ENCODE measurements at places on chromosomes 11 and 22. TPM values are rescaled to one million over a fixed set of nuclear protein-coding genes. Genes with fewer than 3 reads are reported as not detected.

DNA sequence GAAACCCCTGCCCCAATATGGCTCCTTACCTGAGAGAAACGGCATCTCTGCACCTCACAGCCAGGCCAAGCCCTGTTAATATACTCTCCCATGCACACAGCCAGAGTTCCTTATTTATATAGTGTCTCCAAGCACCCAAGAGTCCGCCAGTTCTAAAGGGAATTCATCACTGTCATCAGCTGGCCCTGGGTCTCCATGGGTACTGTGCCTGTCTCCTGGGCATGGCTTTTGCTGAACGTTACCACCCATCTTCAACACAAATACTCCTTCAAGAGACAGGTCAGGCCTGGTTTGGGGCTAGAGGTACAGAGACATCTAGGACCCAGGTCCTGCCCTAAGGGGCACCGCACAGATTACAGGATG lies 1.6 kb upstream of the ATG16L2 start:
- H3K27me3 ChIP-seq: no peaks in the 10 kb centered on the region
- H3K36me3 ChIP-seq: 0 out of 2 replicates have a peak, but pooled peaks cover 7% of the 10 kb centered on the region
- H3K4me1 ChIP-seq: peaks cover 30% of the 10 kb centered on the region
- no peak for DNase-seq
- peak overlapping the region; percentile 86 for H3K4me3 ChIP-seq
- peak overlapping the region; percentile 96 for H3K27ac ChIP-seq

GRCh38 chr11:116658876-116659535 lies 113.8 kb downstream of the BUD13 start:
- H3K36me3 ChIP-seq: no peaks in the 10 kb centered on the region
- H3K4me1 ChIP-seq: no peaks in the 10 kb centered on the region
- H3K27me3 ChIP-seq: peaks cover 16% of the 10 kb centered on the region
- no peak for DNase-seq

- no peak overlapping the region for H3K4me3 ChIP-seq
- no peak overlapping the region for H3K27ac ChIP-seq
- no peaks in the 10 kb centered on the region for H3K27me3 ChIP-seq
- peak; percentile 58 for DNase-seq
- no peaks in the 10 kb centered on the region for H3K36me3 ChIP-seq
- peaks cover 24% of the 10 kb centered on the region for H3K4me1 ChIP-seq
Measured at GRCh38 chr22:45320357-45320976, 10.7 kb downstream of the FAM118A start.

GRCh38 chr11:17898782-17899181 lies 114.1 kb downstream of the SERGEF start:
- H3K27me3 ChIP-seq: no peaks in the 10 kb centered on the region
- no peak overlapping the region for H3K27ac ChIP-seq
- H3K4me3 ChIP-seq: no peak overlapping the region
- no peaks in the 10 kb centered on the region for H3K36me3 ChIP-seq
- peak; percentile 12 for DNase-seq

Gene ADAMTS15
- total RNA-seq: 1.3 TPM

Gene CSF2RB
- total RNA-seq: 4.4 TPM

DNA sequence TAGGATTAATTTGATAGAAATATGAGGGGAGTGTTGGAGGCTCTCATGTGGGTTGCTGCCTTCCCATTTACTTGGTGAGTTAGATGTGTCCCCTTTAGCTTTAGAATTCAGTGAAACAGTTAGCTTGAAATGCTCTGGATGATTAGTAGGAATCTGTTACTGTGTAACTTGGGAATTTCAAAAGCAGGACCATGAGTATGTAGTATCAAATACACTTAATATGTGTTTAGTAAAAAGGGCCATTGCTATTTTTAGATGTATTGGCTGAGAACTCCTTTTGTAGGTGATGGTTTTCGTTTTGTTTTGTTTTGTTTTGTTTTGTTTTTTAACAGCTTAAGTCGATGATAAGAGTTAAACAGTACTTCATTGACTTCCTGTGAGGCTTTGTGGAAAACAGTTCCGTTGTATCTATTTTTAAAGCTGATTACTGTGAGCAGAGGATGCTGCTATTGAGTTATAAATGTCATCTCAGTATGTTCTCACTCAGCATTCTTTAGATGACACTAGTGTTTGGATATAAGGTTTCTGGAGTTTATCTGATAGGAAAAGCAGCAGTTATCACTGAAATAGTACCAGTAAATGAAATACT lies 53.5 kb downstream of the MCAM start:
- H3K36me3 ChIP-seq: no peaks in the 10 kb centered on the region
- H3K27me3 ChIP-seq: no peaks in the 10 kb centered on the region
- peak overlapping the region; percentile 6 for H3K4me3 ChIP-seq
- peak overlapping the region; percentile 47 for H3K27ac ChIP-seq
- H3K4me1 ChIP-seq: peaks cover 29% of the 10 kb centered on the region

Gene BTG4
- not detected for total RNA-seq

DNA sequence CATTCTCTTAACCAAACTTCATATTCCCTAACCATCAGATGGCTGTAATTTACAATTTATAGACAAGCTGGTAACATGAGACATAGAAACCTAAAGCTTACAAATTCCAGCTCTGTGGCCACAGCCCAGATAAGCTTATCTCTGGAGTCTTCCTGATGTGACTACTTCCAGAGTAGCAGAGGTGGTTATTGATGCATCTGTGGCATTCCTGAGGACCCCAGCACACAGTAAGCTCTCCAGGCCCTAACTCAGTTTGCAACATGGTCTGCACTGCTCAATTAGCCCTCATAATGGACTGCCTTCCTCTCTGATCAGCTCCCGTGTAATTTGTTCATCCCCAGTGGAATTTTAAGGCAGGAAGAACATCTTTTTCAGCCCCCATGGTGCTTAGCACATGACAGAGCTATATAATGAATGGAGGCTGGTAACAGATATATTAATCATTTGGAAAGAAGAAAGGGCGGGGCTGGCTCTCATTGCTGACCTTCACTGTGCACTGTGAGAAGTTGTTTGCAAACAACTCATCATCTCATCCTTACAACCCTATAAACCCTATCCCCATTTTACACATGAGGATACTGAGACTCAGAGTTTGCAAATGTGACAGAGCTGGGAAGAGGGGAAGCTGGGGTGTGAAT lies 30.1 kb upstream of the KCNJ11 start:
- no peaks in the 10 kb centered on the region for H3K36me3 ChIP-seq
- no peak for DNase-seq
- H3K27ac ChIP-seq: no peak overlapping the region
- no peak overlapping the region for H3K4me3 ChIP-seq

GRCh38 chr22:24189249-24190158 lies 8.2 kb downstream of the SUSD2 start:
- H3K36me3 ChIP-seq: no peaks in the 10 kb centered on the region
- H3K27ac ChIP-seq: no peak overlapping the region
- DNase-seq: peak; percentile 80

GRCh38 chr11:109510316-109510715 lies 88.3 kb downstream of the C11orf87 start:
- no peaks in the 10 kb centered on the region for H3K27me3 ChIP-seq
- no peak overlapping the region for H3K4me3 ChIP-seq
- H3K4me1 ChIP-seq: no peaks in the 10 kb centered on the region
- DNase-seq: no peak
- H3K36me3 ChIP-seq: no peaks in the 10 kb centered on the region

Gene DEPDC7
- 5.3 TPM for total RNA-seq

Gene ACRV1
- not detected for total RNA-seq

DNA sequence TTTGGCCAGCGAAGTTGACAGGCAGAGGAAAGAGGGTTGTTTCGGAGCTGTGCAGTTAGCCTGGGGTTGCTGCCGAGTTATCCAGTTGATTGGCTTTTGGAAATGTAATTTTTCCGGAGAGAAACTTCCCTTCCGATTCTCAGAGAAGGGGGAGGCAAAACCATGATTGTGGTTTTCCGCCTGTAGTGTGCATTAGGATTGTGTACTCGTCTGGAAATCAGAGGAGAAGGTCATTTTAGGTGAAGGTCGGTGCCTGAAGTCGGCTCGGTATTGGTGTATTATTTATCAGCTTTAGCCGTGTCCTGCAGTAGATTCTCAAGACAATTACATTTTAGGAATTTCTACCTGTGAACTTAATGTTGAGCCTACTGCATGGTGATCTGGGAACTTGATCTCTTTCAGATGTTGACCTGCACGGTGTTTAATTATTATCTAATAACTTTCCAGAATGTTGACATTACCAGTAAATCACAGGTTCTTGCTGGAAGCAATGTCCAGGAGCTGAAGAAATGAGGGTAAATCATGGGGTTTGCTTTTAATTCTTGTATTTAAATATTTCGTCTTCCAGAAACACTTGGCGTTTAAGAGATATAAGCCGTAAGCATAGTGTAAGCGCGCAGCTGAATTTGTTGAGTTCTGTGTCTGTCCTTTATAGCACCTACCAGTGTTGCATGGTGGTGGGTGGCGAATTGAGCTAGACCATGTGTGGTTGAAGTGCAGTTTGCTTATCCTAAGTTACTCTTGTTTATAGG lies 1.3 kb downstream of the ARHGEF12 start:
- peaks cover 51% of the 10 kb centered on the region for H3K4me1 ChIP-seq
- H3K4me3 ChIP-seq: peak overlapping the region; percentile 96
- H3K36me3 ChIP-seq: no peaks in the 10 kb centered on the region
- no peaks in the 10 kb centered on the region for H3K27me3 ChIP-seq

Gene RABL2B
- 21.6 TPM for total RNA-seq

- H3K4me3 ChIP-seq: no peak overlapping the region
- H3K27me3 ChIP-seq: no peaks in the 10 kb centered on the region
- H3K27ac ChIP-seq: no peak overlapping the region
- H3K4me1 ChIP-seq: no peaks in the 10 kb centered on the region
- no peak for DNase-seq
- H3K36me3 ChIP-seq: no peaks in the 10 kb centered on the region
Measured at GRCh38 chr11:17635551-17635938, 83.8 kb upstream of the MYOD1 start.

Gene AMBRA1
- 46.0 TPM for total RNA-seq

Gene SMTNL1
- total RNA-seq: not detected

Gene LINC01488
- not detected for total RNA-seq

Gene MYBPC3
- not detected for total RNA-seq

GRCh38 chr22:17789379-17790200 lies 15.3 kb upstream of the BID start:
- DNase-seq: no peak
- no peaks in the 10 kb centered on the region for H3K36me3 ChIP-seq
- peaks cover 6% of the 10 kb centered on the region for H3K4me1 ChIP-seq

DNA sequence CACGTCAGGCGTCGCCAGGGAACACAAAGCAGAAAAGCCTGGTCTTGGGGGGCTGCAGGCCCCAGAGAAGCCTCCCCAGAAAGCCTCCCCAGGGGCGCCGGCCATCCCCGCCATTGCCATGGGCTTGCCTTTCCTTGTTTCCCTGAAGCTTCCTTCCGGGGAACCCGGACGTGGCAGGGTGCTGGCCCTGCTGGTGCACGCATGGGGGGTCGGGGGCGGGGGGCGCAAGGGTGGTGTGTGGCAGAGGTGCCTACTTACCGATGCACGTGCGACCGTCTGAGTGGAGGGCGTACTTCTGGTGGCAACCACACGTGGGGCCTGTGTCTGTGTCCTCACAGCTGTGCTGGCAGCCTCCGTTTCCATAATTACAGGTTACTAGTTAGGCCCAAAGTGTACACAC lies 71.0 kb upstream of the TTLL12 start:
- no peak overlapping the region for H3K4me3 ChIP-seq
- H3K4me1 ChIP-seq: no peaks in the 10 kb centered on the region
- no peak overlapping the region for H3K27ac ChIP-seq
- H3K36me3 ChIP-seq: no peaks in the 10 kb centered on the region
- no peak for DNase-seq
- peaks cover 17% of the 10 kb centered on the region for H3K27me3 ChIP-seq

Gene ZP1
- total RNA-seq: 5.3 TPM

Gene PRODH
- not detected for total RNA-seq

DNA sequence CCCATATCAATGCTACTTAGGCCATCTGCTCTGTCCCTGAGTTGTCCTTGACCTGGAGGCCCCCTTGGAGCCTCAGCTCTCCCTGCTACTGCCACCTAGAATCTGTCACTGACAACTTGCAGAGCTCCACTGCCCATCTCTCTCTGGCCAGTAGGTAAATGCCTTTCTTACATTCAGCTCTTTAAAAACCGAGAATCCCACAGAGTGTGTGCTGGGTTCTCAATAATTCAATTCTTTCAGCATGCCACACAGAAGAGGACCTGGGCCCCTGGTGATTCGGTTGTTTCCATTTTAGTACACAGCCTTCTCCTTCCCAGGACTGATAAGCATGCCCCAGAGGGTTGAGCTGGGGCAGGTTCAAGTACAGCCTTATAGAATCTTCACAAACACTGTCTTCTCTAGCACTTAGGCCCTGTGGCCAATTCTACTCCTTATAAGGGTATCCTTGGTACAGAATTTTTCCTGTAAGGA lies 22.0 kb upstream of the IPO7 start:
- H3K4me1 ChIP-seq: peaks cover 33% of the 10 kb centered on the region
- no peaks in the 10 kb centered on the region for H3K27me3 ChIP-seq
- DNase-seq: peak; percentile 24
- no peak overlapping the region for H3K4me3 ChIP-seq
- H3K27ac ChIP-seq: peak overlapping the region; percentile 96
- H3K36me3 ChIP-seq: no peaks in the 10 kb centered on the region

Gene SLC15A3
- total RNA-seq: 2.2 TPM

DNA sequence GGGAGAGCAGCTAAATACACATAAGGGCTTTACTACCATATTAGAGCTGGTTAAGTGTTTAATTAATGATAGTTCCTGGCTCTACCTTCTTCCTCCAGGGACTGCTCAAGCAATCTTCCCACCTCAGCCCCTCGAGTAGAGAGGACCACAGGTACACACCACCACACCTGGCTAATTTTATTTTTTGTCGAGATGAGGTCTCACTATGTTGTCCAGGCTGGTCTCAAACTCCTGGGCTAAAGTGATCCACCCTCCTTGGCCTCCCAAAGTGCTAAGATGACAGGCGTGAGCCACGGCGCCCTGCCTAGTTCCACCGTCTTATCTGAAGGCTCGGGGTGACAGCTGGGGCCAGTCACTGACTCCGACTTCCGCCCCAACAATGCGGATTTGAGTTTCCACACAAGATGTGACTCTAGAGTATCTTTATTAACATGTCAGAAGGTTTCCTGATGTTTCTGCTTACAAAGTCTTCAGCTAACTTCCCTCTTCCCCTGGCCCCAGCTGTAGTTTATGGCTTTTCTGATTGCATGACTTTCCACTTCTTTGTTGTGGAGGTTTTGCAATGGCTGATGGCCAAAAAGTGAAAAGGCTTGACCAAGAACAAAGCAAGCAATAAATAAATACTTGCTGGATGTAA lies 16.8 kb downstream of the TPST2 start:
- H3K27ac ChIP-seq: no peak overlapping the region
- H3K27me3 ChIP-seq: no peaks in the 10 kb centered on the region
- H3K4me3 ChIP-seq: no peak overlapping the region
- no peak for DNase-seq
- H3K4me1 ChIP-seq: no peaks in the 10 kb centered on the region

DNA sequence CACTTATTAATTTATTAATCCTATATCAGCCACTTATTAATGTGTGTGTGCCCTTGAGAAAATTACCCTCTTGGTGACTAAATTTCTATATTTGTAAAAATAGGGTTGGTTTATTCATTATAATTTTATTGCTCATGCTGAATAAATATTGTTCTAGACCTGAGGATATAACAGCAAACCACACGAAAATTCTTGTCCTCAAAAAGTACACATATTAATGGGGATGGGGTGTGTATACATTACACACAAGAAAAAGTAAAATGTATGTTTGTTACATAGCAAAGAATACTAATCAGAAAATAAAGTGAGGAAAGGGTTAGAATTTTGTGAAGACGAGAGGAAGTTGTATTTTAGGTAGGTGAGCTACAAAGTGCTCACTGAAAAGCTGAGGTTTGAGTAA lies 1068.9 kb upstream of the RAG2 start:
- no peaks in the 10 kb centered on the region for H3K27me3 ChIP-seq
- no peaks in the 10 kb centered on the region for H3K4me1 ChIP-seq
- no peak overlapping the region for H3K4me3 ChIP-seq
- no peak for DNase-seq

GRCh38 chr11:9059406-9059805 lies 32.0 kb downstream of the SCUBE2 start:
- H3K27me3 ChIP-seq: no peaks in the 10 kb centered on the region
- no peaks in the 10 kb centered on the region for H3K36me3 ChIP-seq
- H3K4me3 ChIP-seq: no peak overlapping the region
- H3K4me1 ChIP-seq: no peaks in the 10 kb centered on the region
- no peak overlapping the region for H3K27ac ChIP-seq
